ENCODE measurements at places on chromosomes 7 and 10. TPM values are rescaled to one million over a fixed set of nuclear protein-coding genes. Genes with fewer than 3 reads are reported as not detected.

CDK14 gene
- 0.34 TPM for total RNA-seq

PFKP gene
- 513 TPM for total RNA-seq

EMX2 gene
- total RNA-seq, result not detected

ABCB4 gene
- not detected for total RNA-seq

MRPS16 gene
- total RNA-seq, result 187 TPM

ACTL6B gene
- total RNA-seq, result not detected

NUPR2 gene
- total RNA-seq, result not detected

NPSR1 gene
- not detected for total RNA-seq

LIPJ gene
- total RNA-seq, result not detected

SEMA3C gene
- total RNA-seq, result 78.3 TPM

RSPH10B2 gene
- 0.07 TPM for total RNA-seq

EFCAB10 gene
- 3.0 TPM for total RNA-seq

SLC4A2 gene
- 269 TPM for total RNA-seq

DNAJC12 gene
- 56.6 TPM for total RNA-seq

SLC18A2 gene
- 0.02 TPM for total RNA-seq

SPDYE1 gene
- not detected for total RNA-seq

UPK3BL1 gene
- total RNA-seq, result 12.5 TPM

COX19 gene
- total RNA-seq, result 5.1 TPM

ACTR3C gene
- not detected for total RNA-seq

TMEM273 gene
- not detected for total RNA-seq

TCAF2 gene
- total RNA-seq, result 1.4 TPM

ANKRD61 gene
- 0.72 TPM for total RNA-seq

ACBD5 gene
- 24.3 TPM for total RNA-seq

CALHM1 gene
- total RNA-seq, result not detected

SPDYE2 gene
- not detected for total RNA-seq

LAMB1 gene
- total RNA-seq, result 104 TPM

LANCL2 gene
- total RNA-seq, result 13.6 TPM

AGBL3 gene
- total RNA-seq, result 1.4 TPM

ASB10 gene
- not detected for total RNA-seq

TAS2R5 gene
- total RNA-seq, result 0.34 TPM

NME8 gene
- not detected for total RNA-seq
